HFFc6 (cell line): ENCODE measurements at places on chromosomes 7 and 10.

DNA sequence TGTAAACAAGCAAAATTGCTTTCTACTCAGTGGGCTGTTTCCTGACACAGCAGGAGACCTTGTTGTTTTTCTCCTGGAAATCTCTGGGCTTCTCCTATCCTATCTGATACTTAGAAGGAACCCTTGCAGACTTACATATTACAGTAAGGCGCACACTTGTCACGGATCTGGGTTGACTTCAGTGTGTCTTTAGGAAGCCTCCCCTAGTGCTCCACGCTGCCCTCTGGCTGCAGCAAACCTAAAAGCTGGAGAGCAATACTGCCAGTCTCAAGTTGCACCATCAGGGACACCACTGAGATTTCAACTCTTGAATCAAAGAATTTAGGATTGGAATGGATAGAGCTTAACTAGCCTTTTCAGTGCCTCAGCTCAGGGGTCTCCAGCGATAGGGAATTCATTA is 495.3 kb downstream of the LRMDA start:
- DNase-seq, result no peak

DNA sequence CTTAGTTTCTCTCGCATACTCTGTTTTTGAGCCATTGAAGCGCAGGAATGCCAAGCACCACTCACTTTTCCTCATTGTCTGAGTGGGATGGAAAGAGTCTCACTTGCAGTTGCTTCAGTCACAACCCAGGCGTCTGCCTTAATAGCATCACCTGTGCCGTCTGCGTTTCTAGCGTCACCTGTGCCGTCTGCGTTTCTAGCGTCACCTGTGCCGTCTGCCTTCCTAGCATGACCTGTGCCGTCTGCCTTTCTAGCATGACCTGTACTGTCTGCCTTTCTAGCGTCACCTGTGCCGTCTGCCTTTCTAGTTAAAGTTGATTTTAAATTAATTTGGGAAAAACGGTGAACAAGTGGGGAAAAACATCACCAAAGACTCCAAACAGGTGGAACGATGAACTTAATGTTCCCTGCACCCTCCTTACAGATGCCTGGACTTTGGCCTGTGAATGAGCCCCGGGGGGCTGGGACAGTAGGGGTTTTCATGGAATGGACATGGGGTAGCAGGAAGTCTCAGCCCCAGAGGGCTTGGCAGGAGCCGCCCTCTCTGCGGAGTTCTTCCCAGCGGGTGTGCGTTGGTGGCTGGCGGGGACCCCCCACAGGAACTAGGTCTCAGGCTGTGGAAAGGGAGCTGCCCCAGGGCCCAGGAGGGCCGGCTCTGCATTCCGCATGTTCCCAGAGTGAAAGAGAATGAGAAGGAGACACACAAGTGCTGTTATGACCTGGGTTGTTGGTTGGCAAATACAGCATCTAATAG is 3.5 kb downstream of the ZNF511 start:
- DNase-seq, result no peak

DNA sequence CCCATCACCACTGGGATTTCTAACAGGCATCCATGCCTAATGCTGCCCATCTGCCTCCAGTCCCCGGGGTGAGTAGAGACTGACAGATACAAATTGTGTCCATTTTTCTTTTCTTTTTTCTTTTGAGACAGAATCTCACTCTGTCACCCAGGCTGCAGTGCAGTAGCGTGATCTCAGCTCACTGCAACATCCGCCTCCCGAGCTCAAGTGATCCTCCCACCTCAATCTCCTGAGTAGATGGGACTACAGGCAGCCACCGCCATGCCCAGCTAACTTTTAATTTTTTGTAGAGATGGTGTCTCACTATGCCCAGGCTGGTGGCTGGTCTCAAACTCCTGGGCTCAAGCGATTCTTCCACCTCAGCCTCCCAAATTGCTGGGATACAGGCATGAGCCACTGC is 7.6 kb upstream of the CPN1 start:
- DNase-seq, result no peak

DNA sequence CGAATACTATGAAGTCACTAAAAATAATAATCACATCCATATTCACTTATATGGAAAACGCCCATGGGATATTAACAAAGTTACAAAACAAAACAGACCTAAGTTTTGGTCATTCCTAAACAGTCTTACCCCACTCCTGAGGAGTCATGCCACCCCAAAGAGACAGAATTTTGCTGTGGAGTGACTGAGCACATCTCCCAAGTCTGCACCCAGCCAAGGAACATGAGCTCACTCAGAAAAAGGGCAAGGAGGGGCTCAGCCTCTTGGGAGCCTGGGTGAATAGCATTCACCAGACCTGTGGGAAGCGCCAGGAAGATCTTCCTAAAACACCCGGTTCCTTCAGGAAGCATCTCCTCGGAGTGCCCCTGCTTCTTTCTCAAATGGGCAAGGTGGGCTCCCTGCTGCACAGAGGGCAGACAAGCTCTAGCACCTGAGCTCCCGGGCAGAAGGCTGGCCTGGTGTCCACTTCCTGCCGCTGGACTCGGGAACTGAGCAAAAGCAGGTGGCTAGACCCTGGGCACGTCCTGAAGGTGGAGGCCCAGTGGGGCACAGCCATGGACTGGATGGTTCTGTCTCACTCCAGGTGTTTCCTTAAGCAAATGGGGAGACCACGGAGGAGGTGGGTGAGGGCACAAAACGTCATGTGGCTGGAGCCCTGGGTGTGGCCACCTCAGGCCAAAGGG is 31.0 kb downstream of the TNS3 start:
- DNase-seq, result no peak
